ENCODE measurements at places on chromosomes 12 and 14. TPM values are rescaled to one million over a fixed set of nuclear protein-coding genes. Genes with fewer than 3 reads are reported as not detected.

- no peak for DNase-seq
Measured at GRCh38 chr12:100741084-100741711, 53.4 kb upstream of the ANO4 start.

Gene KANSL2
- 52.0 TPM for total RNA-seq

DNA sequence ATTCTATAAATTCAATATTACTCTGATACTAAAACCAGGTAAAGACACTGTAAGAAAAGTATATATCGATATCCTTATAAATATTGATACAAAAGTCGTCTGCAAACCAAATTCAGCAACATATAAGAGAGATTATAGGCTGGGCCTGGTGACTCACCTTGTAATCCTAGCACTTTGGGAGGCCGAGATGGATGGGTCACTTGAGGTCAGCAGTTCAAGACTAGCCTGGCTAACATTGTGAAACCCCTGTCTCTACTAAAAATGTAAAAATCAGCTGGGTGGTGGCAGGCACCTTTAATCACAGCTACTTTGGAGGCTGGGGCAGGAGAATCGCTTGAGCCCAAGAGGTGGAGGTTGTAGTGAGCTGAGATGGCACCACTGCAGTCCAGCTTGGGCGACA lies 13.5 kb upstream of the TUBA1C start:
- no peak for DNase-seq

Gene ZCCHC8
- total RNA-seq: 19.9 TPM

- no peak for DNase-seq
Measured at GRCh38 chr12:780750-781379, 28.5 kb downstream of the WNK1 start.

DNA sequence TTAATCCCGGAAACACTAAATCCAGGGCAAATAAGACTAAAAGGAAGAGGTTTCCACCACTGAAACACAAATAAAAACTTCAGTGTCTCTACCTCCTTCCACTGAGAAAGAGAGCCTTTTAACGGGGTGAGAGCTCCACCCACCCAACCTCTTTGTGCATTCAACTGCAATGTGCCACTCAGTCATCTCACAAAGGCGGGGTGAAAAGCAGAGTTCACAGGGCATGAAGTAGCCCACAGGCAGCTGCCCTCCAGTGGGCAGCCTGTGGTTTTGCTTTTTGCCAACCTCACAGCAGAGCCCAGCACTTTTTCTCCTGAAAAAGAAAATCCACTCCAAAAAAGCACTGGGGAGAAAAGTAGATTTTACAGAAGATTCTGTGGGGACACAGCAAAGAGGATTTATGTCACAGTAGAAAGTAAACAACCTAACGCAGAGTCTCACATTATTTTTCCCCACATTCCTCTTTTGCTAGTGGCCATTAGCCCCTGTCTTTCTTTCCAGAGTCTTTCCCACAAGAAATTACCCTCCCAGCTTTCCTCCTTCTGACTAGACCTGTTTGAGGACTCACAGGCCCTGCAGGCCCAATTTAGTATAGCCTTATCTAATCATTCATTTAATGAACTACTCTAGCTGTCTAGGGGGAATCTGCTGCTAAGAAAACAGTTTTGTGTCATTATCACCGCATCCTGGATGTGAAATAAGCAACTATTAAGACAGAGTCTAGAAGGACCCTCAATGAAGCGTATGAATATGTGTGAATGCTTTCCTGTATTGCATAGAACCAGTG lies 753.8 kb upstream of the FOXG1 start:
- no peak for DNase-seq

DNA sequence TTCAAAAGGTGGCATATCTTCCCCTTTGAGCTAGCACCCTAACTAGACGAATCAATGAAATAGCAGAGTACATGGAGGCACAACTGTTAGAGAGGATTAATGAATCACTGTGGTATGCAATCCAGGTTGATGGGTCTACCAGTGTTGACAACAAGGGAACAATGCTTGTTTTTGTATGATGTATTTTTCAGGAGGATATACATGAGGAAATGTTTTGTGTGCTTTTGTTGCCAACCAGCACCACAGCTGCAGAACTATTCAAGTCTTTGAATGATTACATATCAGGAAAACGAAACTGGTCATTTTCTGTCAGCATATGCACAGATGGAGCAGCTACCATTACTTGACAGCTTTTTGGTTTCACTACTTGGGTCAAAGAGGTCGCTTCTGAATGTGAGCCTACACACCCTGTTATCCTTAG lies 142.6 kb downstream of the GPHN start:
- no peak for DNase-seq

- no peak for DNase-seq
Measured at GRCh38 chr12:12946686-12947355, 5.1 kb downstream of the GPRC5D start.

DNA sequence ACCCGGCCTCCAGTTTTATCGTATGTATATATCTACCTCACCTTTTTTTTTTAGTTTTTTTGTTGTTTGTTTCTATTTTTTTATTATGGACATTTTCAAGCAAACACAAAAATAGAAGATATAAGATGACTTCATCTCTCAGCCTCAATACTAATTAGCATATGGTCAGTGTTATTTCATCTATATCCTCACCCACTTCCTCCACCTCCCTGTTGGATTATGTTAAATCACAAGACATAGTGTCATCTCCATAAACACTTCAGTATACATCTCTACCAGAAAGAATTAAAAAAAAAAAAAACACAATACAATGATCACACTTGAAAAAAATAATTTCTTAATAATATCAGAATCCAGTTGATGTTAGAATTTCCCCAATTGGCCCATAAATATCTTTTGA lies 34.9 kb downstream of the RAB35 start:
- no peak for DNase-seq

Gene SLC5A8
- total RNA-seq: not detected

Measured in upper lobe of left lung (tissue), 6 donors.